ENCODE measurements at places on chromosomes 3 and 15.

DNA sequence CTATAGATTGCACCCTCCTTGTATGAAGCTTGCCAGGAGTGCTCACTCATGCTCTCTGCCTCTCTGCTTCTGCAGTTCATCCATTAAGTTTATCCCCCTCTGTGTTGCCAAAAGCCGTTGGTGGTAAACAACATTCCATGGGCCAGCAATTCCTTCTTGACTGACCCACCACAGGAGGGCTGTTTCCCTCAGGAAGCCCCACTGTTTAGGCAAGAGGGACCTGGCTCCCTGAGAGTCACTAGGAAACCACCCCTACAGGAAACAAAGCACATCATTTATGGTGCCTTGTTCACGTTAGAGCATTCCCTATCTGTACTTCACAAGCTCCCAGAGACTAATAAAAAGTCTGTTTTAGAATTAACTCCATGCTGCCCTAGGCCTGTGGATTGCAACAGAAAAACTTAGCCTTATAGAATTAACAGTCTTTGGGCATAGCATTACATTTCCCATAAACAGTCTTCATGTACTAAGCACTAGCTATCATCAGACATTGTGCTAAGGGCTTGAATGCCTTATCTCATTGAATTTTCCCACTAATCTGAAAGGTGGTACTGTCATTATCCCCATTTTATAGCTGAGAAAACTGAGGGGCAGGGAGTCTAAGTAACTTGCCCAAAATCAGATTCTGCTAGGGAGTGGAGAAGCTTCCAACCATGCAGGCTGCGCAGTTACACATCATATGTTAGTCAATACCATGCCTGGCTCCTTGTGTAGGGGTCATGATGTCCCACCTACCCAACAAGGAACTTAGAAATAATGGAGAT lies 149.9 kb downstream of the SHQ1 start:
- DNase-seq = no peak

DNA sequence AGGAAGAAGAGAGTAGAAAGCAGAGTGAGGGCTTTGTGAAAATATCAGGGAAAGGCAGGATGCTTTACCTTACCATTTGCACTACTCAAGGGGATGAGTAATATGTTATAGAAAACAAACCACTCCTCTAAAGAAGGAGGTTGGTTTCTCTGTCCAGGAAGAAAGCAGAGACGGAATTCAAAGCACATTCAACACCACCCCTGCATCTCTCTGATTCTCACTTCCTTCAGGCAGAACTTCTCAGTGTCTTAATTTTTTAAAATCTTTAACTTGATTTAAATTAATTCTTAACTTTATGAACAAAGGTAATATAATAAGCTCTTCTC lies 82.4 kb downstream of the NR2F2 start:
- no peak for DNase-seq

GRCh38 chr3:42094128-42094527 lies 3.0 kb downstream of the TRAK1 start:
- no peak for DNase-seq

GRCh38 chr15:100095541-100096247 lies 246.1 kb downstream of the ADAMTS17 start:
- no peak for DNase-seq

DNA sequence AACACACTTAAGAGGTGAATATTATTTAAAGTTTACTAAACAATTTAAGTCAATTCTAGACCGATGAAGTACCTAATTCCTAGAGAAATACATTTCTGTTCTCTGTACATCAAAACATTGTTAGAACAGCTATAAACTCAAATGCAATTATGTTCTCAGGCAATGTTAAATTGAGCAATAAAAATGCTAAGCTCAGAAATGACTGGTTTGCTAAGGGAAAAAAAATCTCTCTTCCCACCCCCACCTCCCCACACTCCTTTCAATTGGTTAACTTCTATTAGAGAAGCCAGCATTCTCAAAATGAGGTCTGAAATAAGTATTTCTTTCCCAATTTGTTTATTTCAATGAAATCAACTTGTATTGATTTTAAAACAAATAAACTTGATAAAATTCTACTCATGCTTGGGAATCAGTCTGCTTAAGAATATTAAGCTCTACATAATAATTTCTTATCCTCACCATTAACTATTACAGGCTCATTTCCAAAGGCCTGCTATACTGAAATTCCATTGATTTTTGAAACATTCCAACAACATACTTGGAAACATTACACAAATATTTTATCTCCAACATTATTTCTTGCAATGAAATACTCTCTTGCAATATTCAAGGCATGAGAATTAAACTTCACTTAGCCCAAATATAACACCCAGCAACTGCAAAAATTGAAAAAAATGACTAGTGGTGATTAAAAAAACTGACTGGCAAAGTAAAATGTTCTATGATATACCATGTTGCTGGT lies 22.6 kb downstream of the TSPAN3 start:
- no peak for DNase-seq

GRCh38 chr3:11544412-11545181 lies 99.1 kb downstream of the VGLL4 start:
- no peak for DNase-seq

DNA sequence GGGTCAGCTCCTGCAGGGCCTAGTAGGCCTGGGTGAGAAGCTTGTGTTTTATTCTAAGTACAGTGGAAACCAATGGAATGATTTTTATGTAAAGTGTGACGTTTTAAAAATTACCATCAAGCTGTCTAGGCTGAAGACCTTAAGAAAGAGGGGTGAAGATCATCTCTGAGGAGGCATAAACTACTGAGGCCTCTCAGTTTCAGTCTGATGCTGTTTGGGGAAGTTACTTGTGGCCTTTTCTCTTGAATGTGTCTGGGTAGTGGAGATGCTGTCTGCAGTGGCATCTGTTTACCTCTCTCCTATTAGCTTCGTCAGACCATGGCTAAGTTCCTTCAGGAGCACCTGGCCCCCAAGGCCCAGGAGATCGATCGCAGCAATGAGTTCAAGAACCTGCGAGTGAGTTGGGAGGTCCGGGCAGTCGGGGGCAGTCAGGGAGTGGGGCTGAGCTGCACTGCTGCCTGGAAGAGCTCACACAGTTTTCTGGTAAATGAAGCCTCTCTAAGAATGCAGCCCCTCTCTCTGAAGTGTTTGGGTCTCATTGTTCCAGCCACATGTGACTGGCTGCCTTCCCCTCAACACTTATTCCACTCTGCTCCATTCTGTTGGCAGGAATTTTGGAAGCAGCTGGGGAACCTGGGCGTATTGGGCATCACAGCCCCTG lies 1.9 kb downstream of the IVD start:
- no peak for DNase-seq

DNA sequence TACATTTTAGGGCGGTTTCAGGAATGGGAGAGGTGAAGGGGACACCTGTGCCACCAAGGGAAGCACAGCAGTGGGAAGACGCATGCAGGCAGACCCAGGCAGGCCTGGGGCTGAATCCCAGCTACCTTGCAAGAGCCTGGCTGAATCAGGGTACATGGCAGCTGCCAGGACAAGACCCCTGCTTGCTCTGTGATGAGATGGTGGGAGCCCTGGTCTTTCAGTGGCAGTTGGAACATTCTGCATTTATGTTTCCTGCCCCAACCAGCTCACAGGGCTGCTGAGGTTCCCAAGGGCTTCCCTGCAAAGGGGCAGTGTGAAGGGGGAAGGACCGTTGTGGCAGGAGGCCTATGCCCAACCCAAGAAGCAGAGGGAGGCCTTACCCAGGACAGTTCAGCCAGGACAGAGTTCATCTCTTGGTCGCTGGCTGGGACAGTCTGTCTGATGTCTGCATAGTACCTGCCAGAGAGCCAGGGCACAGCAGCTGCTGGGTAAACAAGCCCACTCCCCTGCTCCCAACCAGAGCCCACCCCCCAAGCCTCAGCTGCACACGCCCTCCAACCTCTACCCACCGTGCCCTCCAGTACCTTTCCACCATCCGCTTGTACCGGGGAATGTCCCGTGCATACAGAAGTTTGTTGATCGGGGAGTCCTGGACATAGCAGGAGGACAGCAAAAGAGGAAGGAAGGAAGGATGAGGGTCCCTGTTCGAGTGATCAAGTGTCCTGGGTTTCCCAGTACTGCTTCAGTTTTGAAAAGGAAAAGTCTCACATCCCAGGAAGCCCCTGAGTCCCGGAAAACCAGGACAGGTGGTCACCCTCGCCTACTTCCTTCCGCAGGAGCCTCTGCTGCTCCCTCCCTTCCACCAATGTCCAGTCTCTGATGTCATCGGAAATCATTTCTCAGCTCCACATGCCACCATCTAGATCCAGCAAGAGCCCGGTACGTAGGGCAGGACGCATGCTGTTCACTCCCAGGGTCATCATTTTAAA lies 23.1 kb downstream of the PLXNB1 start:
- DNase-seq = no peak

DNA sequence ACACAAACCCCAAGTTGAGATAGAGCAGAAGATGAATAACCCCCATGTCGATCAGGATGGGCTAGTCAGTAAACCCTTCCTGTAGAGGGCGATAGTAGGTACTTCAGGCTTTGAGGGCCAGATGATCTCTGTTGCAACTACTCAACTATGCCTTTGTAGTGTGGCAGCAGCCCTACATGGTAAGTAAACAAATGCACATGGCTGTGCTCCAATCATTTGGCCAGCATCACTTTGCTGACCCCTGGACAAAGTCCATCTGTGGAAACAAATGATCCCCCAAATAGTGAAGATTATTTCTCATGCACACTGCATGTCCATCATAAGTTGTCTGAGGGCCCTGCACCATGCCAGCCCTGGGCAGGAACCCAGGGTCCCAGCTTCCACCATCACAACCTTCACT lies 402.2 kb upstream of the PROK2 start:
- DNase-seq = no peak

- no peak for DNase-seq
Measured at GRCh38 chr15:57758560-57758959, 52.0 kb downstream of the POLR2M start.

- DNase-seq = no peak
Measured at GRCh38 chr3:29353807-29354206, 72.9 kb downstream of the RBMS3 start.

DNA sequence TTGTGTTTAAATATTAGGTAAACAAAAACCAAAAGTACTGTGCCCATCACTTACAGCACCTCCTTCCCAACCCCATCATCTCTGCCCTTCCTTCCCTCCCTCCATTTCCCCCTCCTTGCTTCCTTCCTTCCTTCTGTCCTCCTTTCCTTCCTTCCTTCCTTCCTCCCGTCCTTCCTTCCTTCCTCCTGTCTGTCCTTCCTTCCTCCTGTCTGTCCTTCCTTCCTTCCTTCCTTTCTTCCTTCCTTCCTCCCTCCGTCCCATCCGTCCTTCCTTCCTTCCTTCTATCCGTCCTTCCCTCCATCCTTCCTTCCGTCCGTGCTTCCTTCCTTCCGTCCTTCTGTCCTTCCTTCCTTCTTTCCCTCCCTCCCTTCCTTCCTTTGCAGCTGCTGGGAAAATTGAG lies 67.8 kb upstream of the SIAH2 start:
- DNase-seq = no peak

- no peak for DNase-seq
Measured at GRCh38 chr15:59998950-59999611, 5.0 kb upstream of the FOXB1 start.

- DNase-seq = no peak
Measured at GRCh38 chr3:14847613-14848541, 29.1 kb downstream of the FGD5 start.

DNA sequence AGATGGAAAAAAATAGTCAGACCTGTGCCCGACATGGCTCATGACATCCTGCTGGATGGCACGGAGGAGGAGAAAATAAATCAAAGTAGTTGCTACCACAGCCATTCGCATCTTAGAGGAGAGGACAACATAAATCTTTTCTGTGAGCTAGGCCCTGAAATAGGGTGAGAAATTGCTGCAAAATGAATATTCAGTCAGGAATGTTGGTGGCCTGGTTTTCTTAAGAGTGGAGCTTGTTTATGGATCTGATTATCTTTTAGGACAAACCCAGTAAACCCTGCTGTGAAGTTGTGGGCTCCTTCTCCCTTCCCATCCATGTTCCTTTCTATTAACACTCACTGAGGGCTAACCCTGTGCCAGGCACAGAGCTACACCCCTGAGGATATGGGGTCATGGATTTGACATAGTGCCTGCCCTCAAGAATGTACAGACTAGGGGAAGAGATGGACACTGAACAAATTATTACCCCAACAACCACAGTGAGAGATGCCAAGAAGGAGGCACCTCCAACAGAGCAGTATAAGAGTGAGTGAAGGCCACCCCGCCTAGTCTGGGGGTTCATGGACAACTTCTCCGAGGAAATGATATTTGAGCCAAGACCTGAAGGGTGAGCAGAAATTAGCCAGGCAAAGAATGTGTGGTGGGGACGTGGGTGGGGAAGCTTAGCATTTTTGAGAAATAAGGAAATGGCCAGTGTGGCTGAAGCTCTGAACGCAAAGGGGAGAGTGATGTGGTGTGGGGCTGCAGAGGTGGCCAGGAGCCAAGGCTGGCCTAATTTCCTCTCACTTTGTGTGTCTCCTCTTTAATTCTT lies 68.9 kb upstream of the ARL8B start:
- DNase-seq = no peak

DNA sequence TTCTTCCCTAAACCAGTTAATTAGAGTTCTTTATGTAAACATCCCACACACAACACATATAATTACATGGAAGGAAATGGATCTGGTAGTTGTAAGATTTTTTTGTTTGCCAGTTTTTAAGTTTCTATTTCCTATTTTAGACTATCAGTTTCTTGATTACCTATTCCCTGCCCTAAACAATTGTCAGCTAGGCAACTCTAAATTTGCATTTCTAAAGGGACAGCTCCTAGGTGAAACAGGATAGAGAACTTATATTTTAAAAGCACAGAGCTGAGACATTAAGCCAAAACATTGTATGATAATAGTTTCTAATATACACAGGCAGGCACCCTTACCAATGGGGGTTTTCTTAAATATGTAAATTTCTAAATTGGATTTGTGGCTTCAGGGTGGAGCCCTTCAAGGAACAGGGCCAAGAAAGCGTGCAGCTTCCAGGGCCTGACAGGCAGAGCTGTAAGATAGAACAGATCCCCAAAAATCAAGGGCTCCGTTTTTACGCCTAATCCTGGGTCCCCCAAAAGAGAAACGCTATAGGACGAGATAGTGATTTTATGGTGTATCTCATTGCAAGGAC lies 8.9 kb downstream of the LEKR1 start:
- no peak for DNase-seq

DNA sequence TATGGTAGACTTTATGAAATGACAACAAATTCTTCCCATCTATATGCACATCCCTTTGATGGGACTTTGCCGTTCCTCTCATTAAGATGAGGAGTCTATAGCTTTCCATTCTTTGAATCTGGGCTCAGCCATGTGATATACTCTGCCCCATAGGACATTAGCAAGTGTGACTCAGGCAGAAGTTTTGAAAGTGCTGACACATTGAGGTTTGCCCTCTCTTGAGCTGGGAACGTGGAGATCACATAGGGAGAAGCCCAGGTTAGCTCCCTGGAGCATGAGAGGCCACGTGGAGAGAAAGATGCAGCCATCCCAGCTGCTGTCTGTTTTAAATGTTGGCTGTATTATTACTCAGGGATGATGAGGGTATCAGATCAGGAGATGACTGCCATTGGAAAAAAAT lies 67.7 kb upstream of the OXTR start:
- DNase-seq = no peak

DNA sequence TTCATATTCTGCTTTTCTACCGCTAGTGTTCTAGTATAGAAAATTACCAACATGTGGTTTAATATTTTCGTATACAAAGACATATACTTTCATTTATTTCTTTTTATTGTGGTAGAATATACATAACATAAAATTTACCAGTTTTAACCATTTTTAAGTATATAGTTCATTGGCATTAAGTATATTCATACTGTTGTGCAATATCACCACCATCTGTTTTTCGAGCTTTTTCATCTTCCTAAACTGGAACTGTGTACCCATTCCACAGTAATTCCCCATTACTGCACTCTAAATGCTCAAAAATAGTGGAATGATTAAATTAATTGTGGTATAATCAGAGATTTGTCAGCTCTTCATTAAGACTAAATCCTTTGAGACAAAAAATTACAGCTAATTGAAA lies 62.9 kb downstream of the ECT2 start:
- no peak for DNase-seq
